ENCODE measurements at places on chromosomes 7 and 10.

DNA sequence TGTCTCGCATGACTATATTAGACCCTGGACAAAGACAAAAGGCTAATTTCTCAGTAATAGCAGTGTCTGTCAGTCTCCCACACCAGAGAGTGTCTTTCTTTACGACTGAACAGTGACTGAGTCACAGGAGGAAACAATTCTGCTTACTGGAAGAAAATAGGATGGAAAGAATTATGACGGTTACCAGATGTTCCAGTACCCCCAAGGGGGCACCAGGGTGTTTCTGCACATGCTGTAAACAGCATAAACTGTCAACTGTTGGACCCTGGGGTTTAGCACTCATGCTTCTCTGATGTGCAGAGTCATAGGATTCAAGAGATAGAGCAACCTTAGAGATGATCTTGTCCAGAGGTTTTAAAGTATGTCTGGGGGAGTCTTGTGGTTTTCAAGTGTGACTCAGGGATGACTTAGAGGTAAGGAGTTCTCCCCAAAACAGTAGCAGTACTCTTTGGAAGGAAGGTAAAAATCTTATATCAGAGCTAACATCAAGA lies 291.7 kb downstream of the THSD7A start:
- no peak for DNase-seq

- no peak for DNase-seq
These were observed 3.0 kb downstream of the BRI3 start for GRCh38 chr7:98284335-98285036.

GRCh38 chr10:33249659-33250345 lies 84.7 kb downstream of the NRP1 start:
- no peak for DNase-seq

GRCh38 chr10:131852176-131852822 lies 48.5 kb upstream of the PPP2R2D start:
- no peak for DNase-seq

- no peak for DNase-seq
These were observed 125.1 kb downstream of the TFPI2 start for GRCh38 chr7:93765475-93765874.

DNA sequence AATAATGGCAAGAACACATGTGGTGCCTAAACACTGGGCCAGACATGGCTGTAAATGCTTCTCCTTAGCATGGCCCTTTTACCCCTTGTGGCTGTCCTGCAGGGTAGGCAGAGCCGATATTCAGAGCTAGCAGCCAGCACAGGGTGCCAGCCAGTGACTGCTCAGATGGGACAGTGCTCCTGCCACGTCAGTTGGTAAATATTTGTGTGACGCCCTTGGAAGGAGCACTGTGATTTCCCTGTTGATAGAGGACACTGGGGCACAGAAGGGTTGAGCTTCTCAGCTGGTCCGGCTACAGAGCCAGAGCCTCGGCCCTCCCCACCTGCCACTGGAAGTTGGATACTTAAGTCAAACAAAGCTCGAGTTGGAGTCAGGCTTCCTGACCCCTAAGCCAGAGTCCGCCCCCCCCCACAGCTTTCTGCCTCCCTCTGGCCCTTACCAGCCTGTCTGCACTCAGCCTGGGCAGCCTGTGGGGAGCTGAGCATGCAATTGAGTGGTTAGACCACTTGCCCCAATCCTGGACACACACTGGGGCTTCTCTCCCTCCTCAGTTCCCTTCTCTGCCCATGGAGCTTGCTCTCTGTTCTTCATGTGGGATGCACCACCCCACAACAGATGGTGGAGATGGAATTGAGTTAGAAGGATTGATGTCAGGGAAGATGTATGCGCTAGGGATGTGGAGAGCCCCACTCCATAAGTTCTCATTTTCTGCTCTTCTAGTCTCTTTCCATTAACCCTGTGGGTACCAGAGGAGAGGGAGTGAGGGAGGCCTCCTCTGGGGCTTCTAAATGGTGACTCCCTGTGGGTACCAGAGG lies 350.8 kb downstream of the PLXNA4 start:
- DNase-seq, result no peak

- DNase-seq, result no peak
These were observed 62.0 kb downstream of the BBS9 start for GRCh38 chr7:33191340-33191739.

DNA sequence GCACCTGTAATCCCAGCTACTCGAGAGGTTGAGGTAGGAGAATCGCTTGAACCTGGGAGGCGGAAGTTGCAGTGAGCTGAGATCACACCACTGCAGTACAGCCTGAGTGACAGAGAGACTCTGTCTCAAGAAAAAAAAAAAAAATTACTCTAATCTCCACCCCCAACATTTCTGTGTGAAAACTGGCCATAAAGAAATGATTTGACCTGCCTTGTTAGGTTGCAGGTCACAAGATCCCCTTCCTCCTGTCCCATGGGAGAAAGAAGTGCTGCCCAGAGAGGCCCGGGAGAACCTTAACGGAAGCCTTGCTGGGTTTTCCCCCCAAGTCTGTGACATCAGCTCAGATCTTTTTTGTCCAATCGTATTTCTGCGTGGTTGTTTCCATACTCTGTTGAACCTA lies 8.7 kb upstream of the CALHM1 start:
- DNase-seq, result no peak

GRCh38 chr7:7746458-7746857 lies 28.1 kb upstream of the RPA3 start:
- no peak for DNase-seq

- DNase-seq, result no peak
These were observed 34.0 kb downstream of the TMEM270 start for GRCh38 chr7:73894733-73895551.

- DNase-seq, result no peak
These were observed 14.8 kb upstream of the CHRM2 start for GRCh38 chr7:136853654-136854053.

- DNase-seq, result no peak
These were observed 158.8 kb downstream of the ANK3 start for GRCh38 chr10:60230892-60231291.

DNA sequence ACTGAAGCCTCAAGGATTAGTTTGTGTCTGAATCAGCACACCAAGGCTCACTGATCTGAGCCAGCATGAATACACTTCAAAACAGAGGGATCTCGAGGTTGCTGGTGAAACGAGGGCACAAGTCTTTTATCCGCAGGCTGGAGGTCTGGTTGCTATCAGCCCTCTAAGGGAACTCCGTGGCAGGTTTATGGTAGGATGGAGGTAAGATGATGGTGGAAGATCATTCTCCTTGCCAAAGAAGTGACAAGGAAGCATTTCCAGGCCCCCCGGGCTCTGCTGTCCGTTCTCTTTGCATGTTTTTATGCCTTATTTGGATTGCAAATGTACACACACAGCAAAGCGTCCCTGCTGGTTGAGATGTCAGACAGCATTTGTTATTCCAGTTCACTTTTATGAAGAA lies 268.3 kb downstream of the ARHGAP12 start:
- DNase-seq, result no peak

GRCh38 chr10:60277656-60278055 lies 112.0 kb downstream of the ANK3 start:
- DNase-seq, result no peak

- DNase-seq, result peak; percentile 34
These were observed 84.7 kb downstream of the SNX10 start for GRCh38 chr7:26376175-26376917.

GRCh38 chr10:125661941-125662515 lies 20.9 kb downstream of the TEX36 start:
- DNase-seq, result no peak

- no peak for DNase-seq
These were observed 74.4 kb upstream of the TCF7L2 start for GRCh38 chr10:112875476-112876267.

Data from stimulated activated CD4-positive, alpha-beta T cell treated with anti-CD3 and anti-CD28 coated beads, Interleukin-4, amount 100 ng/mL, for 1 hour (primary cell).